ENCODE measurements at places on chromosomes 2 and 18.

DNA sequence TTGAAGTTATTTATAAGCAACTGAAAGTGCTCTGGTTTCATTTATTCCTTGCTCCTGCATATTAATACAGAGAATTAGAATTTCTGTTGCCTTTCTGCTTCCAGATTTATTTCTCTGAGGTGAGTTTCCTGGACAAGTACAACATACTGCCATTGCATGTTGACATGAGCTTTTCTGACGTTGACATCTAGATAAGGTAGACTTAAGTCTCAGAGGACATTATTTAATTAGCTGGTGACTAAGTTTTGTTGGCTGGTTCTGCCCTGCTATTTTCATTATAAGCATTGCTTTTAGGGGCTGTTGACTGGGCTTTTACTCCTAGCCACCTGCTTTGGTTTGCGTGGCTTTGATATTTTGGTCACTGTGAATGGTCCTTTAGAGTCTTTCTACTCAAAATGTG is 282.9 kb upstream of the SPRED2 start:
- DNase-seq: no peak

- DNase-seq: no peak
These were observed 54.3 kb upstream of the AGPS start for GRCh38 chr2:177338177-177338721.

DNA sequence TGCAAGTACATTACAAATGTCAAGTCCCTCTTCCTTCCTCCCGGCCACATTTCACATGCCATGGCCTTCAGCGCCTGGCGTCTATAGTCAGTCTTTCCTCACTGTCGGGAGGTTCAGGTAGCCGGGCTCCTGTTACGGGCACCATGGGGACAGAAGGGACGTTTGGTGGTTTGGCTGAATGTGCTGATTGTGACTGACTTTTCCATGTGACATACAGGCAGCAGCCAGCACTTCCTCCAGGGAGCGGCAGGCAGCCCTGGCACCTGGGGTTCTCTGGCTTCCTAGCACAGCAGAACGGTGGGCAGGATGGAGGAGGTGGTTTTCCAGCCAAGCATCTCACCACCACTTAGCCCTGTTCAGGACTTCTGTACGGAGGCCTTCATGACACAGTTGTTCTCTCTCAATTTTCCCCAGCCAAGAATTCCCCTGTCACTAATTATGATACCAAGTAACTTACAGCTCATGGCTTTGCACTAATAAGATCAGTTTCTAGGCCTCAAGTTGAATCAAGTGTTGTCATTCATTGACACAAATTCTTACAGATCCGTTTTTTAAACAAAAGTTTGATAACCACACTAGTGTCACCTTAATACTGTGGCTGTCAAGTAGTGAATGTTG is 83.9 kb upstream of the REV1 start:
- DNase-seq: no peak

- no peak for DNase-seq
These were observed 23.4 kb upstream of the SMIM21 start for GRCh38 chr18:75450906-75451305.

DNA sequence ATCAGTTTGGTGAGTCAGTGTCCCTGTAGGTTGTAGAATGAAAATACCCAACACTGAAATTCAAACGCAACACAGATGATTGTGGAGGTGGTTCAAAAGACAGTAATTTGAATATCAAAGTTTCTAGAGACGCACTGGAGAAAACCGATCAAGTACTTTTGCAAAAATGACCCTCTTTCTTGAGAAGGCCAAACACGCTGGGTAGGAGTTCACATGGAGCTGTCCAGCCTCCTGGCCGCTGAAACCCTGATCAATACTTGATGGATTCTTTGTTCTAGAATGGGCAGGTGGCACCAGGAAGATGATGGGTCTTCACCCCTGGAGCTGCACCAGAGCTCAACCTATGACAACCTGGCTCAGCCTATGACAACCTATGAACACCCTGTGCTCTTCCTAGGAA is 39.7 kb upstream of the UBE2F start:
- DNase-seq: no peak

GRCh38 chr2:120815292-120815691 is 79.6 kb downstream of the GLI2 start:
- no peak for DNase-seq

GRCh38 chr2:70664525-70664924 is 103.5 kb downstream of the ADD2 start:
- DNase-seq: no peak

Measured in NCI-H1694 treated with DMSO at 0.1 percent for 48 hours (cell line).